M059J (cell line): ENCODE measurements at places on chromosomes 1 and 21. TPM values are rescaled to one million over a fixed set of nuclear protein-coding genes. Genes with fewer than 3 reads are reported as not detected.

DNA sequence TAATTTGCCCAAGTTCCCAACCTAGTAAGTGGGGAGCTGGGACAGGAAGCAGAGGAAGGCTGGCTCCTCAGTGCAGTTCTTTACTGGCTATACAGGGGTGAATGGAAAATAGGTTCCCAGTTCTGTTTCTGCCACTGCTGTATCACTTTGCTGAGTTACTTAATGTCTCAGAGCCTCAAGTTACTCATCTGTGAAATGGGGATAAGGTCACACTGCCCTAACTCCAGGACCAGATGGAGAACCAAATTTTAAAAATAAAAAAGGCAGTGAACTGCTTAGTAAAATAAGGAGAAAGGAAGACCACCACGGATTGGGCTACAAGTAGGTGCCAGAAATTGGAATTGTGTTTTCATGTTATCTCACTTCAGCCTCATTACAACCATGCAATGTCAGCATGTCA, 147.8 kb downstream of the OMA1 start:
- DNase-seq = no peak

DNA sequence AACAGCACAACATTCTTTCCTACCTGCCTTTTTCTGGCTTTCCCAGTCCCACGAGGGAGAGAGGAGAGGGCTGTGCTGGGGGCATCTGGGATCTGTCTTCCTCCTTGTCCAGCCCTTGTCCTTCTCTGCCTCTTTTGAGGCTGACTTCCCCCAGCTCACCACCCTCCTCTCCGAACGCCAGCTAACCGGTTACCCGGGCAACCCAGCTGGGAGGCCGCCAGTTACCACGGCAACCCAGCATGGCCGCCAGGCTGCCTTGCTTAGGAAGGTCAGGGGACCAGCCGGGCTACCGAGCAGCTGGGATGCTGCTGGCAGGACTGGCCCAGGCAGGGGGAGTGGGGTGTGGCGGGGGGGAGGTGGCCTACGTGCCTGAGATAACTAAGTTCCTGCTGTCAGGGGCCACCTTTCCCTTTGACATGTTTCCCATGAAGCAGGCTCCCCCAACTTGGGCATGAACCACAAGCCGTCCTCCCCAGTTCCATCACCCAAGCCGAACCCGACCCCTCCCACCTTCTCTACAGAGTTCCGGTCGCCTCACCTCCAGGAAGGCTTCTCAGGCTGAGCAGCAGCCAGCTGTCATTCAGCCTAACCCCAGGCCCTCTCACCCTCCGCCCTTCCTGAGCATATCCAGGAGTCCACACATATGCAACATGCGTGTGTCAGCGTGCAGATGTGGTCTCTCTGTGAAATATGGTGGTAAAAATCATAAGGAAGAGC, 8.7 kb downstream of the PLEKHA6 start:
- peak; percentile 85 for DNase-seq

DNA sequence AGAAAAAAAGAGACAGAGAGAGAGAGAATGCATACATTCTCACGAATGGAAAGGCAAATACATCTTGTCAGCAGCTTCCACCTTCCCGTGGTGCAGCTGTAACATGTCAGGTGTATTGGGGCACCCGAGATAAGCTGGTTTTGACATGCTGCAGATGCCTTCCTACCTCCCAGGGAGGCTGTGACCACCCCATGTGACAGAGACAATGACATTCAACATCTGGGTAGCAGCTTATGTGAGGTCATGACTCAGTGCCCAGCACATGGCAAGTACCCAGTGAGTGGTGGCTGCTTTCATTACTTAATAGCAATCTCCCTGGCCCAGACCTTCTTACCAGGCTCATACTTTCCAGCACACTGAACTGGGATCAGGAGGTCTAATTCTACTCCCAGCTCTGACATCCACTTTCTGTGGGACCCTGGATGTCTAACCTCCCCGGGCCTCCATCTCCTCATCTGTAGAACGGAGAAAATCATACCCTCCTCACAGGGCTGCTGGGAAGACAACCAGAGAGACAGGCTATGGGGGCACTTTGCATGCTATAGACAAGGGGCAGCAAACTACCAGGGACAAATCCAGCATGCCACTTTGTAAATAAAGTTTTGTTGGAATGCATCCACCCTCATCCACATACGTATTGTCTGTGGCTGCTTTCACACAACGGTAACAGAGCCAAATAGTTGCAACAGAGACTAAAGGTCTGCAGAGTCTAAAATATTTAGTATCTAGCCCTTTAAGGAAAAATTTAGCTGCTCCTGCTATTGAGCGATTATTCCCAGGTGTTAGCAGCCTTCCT, 38.5 kb upstream of the ZBTB40 start:
- peak; percentile 46 for DNase-seq

DNA sequence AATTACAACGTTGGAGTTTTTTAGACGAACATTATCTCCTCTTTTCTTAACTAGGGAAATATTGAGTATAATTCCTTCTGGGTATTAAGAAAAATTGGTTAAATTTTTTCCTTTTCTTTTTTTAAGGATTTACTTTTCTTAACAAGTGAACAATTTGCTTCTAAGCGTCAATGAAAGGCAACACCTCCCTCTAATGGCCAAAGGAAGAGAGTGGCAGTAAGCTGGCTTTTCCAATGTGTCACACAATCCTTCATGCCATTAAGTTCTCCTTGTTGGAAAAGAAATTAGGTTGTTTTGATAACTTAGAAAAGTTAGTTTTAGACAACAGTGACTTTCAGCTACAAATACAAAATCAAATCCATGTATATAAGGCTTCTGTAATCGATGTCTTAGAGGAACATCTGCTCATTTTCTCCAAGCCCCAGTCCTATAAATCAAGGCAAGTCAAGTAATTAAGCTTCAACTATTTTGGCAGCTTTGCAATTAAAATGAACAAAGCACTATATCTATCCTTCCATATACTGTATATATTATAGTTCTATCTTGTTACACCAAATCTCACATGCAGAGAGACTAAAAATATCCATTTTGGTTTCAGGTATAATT, 62.8 kb downstream of the EDEM3 start:
- peak; percentile 57 for DNase-seq

DNA sequence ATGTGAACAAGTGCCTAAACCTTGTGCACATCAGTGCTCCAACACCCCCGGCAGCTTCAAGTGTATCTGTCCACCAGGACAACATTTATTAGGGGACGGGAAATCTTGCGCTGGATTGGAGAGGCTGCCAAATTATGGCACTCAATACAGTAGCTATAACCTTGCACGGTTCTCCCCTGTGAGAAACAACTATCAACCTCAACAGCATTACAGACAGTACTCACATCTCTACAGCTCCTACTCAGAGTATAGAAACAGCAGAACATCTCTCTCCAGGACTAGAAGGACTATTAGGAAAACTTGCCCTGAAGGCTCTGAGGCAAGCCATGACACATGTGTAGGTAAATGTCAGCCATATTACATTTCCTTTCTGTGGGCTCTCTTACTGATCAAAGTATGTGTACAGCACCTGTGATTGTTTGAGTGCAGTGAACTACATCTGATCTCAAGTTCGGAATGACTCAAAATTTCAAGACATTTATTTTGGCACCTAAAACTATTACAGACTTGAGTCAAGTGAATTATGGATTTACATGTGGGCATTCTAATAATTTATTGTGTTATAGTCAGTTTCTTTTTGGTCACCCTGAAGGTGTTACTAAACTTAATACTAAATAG, 196.5 kb downstream of the TPR start:
- DNase-seq = peak; percentile 32

DNA sequence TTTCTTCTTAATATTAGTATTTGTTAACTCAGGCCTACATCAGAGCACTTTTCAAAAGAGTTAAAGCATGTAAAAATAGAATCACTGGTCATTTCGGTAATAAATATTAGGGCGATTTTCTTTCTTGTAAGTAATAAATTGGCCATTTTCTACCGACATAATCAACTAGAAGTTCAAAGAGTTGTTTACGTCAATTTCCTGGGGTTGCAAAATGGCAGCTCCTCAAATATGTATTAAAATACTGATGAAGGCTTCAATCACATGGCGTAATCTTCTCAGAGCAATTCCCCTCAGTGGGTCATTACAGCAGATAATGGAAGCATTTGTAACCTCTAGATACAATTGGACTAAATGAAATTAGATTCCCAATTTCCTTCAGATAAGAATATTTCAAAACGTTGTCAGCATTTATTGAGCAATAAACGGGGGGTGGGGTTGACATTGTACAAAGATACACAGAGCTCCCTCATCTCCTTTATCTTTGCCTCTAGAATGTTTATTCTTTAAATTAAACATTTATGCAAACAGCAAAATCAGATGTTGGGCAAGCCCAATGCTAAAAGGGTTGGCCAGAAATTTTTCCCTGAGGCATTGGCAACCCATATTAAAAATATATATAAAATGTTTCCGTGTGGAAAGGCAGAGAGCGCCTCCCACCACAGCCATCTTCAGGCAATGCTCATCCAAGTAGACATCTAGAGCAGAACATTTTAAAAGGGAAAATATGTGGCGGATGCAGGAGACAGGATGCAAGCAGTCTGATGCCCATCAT, 240.6 kb downstream of the NCAM2 start:
- no peak for DNase-seq

DNA sequence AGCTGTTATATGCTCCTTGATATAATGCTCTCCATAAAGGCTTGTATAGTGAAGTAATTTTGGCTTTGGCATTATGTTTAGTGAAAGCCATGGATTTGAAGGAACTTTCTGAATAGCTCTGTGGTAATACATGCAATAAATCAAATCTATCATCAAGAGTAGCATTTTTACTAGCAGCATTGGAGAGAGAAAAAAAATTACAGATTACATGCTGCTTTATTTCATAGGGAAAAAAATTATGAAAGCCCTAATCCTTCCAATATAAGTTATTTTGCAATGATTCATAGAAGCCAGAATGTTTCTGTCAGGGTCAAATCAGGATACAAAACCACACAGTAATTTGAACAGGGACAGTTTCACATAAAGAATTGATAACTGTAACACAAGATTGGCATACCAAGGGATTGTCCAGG, 250.0 kb downstream of the SPATA17 start:
- DNase-seq = no peak

HCRTR1 gene
- not detected in 2 replicates for total RNA-seq

- peak; percentile 4 for DNase-seq
These were observed 8.3 kb upstream of the C8B start for GRCh38 chr1:56973923-56974742.

DNA sequence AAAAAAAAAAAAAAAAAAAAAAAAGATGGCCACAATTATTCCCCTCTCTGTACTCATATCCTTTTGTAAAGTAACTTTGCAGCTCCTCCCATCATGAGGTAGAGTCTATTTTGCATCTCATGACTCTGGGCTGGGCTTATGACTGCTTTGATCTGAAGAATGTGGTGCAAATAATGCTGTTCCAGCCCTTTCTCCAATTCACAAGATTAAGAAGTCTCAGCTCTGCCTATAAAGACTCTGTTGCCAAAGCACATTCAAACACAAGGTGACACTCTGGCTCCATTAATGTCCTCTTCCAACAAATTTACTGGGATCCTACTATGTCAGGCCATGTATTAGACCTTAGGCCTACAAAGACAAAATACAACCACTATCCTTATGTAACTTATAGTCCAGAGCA, 64.8 kb upstream of the PTCH2 start:
- DNase-seq = peak; percentile 15

DNA sequence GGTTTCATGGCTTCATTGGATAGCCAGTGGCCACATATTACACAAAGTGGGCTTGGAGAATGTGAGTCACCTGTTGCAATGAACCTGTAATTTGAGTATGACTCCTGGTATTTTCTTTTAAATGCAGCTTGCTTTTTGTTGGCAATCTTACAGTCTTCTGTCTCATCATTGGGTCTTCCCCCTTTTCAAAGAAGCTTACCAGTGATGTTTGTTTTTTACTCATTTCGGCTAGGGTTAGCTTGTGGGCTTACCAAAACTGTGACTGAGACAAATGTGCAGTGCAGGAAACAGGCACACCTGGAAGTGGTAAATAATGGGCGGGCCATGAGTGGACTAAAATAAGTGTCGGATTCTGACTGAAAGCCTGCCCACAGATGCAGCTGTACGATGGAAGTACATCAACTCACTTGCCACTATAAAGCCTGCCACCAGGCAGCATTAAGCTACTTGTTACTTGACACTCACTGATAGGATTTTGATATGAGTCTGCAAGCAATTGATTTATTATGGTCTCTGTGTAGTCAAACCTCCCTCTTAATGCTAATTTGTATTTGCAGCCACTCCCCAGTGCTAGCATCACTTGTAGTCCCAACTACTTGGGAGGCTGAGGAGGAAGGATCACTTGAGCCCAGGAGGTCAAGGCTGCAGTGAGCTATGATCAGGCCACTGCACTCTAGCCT, 4.2 kb downstream of the HHAT start:
- peak; percentile 82 for DNase-seq

- DNase-seq = no peak
These were observed 62.8 kb downstream of the SLC66A1 start for GRCh38 chr1:19374926-19375325.

TFF2 gene
- 0.30 TPM in 1 of 2 replicates, not detected in the other for total RNA-seq

DNA sequence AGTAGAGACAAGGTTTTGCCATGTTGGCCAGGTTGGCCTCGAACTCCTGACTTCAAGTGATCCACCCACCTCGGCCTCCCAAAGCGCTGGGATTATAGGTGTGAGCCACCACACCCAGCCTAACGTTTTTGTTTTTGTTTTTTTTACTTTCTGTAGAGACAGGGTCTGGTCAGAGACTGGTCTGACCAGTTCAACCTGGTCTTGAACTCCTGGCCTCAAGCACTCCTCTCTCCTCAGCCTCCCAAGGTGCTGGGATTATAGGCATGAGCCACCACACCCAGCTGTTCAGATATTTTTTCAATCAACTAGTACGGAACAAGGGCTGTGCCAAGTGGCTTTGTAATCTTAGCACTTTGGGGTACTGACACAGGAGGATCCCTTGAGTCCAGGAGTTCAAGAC, 209.5 kb downstream of the RERE start:
- no peak for DNase-seq

REG4 gene
- total RNA-seq = 0.17 TPM in 1 of 2 replicates, not detected in the other

SV2A gene
- total RNA-seq = 13.1 and 20.5 TPM in 2 replicates

DNA sequence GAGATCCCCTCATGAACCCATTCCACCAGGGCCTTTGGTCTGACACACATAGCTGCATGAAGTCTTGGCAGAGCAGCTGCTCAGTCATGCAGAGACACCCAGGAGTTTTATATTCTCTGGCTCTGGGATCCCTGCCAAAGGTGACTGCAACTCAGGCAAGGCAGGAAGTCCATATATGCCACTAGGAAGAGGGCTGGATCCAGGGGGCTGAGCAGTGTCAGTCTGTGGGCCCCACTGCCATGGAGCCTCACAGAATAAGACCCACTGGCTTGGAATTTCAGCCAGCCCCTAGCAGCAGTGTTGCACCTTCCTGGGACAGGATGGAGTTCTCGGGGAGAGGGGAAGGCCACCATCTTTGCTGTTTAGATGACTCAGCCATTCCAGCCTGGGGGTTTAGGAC, 199.7 kb downstream of the TBX15 start:
- peak; percentile 87 for DNase-seq

APOBEC4 gene
- not detected in 2 replicates for total RNA-seq

DNA sequence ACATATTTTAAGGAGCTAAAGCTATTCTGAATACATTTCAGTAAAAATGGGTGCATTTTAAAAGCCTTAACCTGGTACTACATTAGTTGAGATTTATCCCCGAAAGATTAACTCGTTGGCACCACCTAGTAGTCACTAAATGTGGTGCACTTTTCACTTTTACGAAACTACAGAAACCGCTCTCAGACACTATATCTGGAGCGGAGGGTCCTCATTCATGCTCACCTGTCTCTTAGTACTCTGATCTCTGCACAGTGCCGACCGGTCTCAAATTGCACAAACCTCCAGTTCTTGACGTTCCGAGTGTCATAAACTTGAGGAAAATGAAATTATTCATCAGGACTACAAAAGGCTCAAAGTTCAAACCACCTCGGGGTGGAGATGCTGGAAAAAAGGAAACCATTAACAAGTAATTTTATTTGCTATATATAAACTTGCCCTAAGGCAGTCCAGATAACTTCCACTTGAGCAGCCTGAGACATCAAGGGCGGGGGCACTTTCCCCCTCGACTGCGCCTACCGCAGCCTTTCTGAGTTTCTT, 722 bp downstream of the LZIC start:
- peak; percentile 68 for DNase-seq
